ENCODE measurements at places on chromosomes 12 and 14.

DNA sequence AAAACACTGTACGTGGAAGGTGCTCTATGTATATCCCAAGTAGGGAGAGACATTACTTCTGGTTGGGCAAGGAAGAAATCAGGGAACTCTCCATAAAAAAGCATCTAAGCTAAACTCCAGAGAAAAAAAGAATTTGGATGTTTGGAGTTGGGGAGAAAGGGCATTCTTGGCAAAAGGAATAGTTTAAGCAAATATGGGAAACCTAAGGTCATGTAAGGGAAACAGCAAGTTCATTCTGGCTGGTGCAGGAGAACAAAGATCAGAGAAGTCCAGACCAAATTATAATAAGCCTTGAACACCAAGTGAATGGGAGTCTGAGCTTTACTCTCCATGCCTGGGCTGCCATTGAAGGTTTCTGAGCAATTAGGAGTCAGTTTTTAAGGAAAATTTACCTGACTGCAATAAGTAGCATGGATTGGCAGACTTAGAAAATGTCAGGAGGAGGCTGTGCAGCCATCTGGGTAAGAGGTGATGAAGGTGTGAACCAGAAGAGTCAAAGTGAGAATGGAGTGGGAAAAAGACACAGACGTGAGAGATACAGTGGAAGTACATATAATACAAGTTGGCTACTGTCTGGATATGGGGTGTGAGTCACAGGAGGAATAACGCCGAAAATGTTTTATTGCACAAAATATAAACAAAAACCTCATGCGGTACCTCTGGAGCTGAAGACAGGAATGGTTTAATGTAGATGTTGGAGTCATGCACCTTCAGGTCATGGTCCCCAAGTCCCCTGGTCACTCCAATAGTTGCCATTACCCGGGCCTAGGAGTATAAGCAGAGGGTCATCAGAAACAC is 222.6 kb downstream of the MON2 start:
- no peak for DNase-seq

GRCh38 chr14:97298331-97298730 is 501.1 kb downstream of the VRK1 start:
- no peak for DNase-seq

- no peak for DNase-seq
Measured at GRCh38 chr14:75720116-75720515, 59.1 kb downstream of the TTLL5 start.

GRCh38 chr12:117494833-117495655 is 133.6 kb upstream of the NOS1 start:
- DNase-seq = no peak

DNA sequence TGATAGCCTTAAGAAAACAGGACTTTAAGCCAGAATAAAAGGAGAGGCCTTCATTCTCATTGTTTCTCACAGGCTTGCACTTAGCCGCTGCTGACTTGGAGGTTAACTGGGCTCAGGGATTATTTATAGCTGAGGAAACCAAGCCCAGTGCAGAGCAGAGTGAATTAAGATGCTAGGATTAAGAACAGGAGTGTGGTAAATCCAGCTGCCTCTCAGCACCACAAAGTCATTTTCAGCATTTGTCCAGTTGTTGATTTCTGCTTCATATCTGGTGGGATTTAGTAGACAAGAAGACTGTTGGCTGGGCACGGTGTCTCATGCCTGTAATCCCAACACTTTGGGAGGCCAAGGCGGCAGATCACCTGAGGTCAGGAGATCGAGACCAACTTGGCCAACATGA is 14.3 kb upstream of the KRT73 start:
- no peak for DNase-seq

- DNase-seq = no peak
Measured at GRCh38 chr12:12947902-12948301, 4.1 kb downstream of the GPRC5D start.

DNA sequence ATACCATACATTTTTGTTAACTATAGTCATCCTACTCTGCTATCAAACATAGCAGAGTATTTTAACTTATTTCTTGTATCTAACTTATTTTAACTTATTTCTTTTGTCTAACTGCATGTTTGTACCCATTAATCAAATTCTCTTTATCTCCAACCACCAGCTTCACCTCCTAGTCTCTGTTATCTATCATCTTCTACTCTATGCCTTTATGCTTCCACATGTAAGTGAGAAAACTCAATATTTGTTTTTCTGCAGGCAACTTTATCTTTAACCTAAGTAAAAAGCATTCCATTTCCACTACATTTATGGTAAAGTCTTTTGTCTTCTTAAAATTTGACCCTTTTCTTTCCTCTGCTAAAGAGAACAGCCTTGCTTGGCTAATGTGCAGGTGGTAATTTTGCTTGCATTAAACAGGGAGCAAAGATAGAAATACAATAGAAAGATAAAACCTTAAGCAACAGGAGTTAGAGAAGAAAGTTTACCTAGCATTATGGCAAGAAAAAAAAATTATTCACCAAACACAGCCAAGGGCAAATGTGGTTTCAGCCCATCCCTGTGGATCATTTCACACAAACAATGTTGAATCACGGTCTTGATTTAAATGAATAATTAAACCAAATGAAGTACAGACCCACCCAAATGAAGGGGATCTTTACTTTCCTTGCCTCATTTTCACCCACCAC is 110.9 kb upstream of the TSPAN8 start:
- DNase-seq = no peak

DNA sequence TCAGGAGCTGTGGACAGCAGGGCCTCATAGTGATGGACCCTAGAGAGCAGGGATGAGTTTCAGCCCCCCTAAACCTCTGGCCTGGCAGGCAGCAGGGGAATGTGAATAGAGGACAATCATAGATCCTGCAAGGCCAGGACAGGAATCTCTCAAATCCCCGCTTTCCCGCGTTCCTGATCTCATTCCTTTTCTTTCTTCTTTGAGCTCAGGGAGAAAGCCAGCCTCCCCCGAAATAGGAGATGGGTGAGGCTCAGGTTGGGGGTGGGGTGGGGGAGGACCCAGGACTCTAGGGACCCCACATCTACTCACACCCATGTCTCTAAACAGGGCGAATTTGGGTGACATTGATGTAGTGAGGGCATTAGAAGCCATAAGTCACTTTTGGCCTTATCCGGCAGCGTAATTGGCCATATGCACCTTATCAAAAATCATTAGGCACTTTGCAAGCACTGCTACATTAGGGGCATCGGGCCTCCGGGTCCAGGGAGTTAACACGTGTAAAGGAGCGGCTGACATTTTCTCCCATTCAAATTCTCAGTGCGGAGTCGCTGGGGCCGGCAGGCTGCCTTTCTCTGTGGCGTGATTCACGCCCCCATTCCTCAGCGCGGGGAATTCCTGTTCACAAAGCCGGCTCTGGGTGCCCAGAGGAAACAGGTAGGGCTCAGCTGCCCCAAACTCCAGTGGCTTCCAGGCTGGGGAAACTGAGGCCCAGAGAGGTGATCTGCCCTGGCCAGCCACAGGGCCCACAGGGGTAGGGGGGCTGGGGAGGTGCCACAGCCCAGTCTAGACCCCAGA is 1.5 kb downstream of the LHX5 start:
- no peak for DNase-seq

- DNase-seq = no peak
Measured at GRCh38 chr14:68599896-68600610, 192.8 kb downstream of the ZFP36L1 start.

DNA sequence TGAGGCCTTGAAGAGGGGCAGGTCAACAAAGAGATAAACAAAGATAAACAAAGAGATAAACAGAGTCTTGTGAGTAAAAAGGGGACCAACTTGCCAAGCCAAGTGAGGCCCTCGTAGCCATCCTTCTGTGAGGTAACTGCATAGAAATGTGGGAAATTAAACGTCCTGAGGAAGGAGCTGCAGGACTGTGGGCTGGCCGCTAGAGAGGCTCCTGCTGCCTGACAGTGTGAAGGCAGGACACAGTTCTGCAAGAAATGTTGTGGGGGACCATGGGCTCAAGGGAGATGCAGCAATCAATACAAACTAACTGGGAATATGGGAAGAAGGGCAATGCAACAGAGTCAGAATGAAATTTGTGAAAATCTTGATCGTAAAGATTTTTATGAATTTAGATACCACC is 91.9 kb downstream of the SLC8A3 start:
- no peak for DNase-seq

- no peak for DNase-seq
Measured at GRCh38 chr12:56804684-56805083, 41.6 kb downstream of the HSD17B6 start.

DNA sequence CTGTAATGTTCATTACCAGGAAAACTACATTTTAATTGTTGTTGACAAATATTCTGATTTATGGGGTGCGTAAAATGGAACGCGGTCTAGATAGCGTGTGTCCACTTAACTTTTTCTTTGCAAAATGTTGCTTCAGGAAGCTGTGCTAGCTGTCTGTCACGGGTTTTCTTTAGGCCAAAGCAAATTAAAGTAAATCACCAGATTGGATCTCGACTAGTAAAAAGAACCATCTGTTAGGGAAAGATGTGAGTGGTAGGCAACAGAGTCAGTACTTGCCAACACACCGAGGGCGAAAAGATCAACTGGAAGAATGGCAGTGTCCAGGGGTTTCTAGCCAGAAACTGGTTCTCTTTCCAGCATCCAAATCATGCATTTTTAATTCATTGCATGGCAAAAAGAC is 404.9 kb upstream of the TMPO start:
- no peak for DNase-seq

GRCh38 chr12:63952995-63953394 is 108.5 kb downstream of the SRGAP1 start:
- DNase-seq = no peak

GRCh38 chr12:68622250-68622649 is 11.6 kb downstream of the RAP1B start:
- DNase-seq = no peak

- DNase-seq = no peak
Measured at GRCh38 chr12:89173678-89174077, 178.6 kb downstream of the DUSP6 start.

DNA sequence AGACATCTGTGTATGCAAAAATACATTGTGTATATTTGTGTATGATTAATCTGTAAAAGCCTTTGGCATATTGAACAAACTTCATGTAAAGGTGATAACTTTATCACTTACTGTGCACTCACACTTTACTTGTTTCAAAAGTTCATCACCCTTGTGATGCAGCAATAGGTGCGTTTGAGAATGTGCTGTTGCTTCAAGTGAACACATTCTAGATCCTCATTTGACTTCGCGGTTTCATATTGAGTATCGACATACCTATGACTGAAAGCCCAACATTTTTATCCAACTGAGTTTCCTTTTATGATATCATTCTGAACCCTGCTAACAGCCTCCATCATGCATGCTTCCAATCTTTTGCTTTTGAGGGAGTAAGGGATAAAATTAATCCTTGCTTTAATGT is 1086.9 kb downstream of the TMEM121 start:
- no peak for DNase-seq

DNA sequence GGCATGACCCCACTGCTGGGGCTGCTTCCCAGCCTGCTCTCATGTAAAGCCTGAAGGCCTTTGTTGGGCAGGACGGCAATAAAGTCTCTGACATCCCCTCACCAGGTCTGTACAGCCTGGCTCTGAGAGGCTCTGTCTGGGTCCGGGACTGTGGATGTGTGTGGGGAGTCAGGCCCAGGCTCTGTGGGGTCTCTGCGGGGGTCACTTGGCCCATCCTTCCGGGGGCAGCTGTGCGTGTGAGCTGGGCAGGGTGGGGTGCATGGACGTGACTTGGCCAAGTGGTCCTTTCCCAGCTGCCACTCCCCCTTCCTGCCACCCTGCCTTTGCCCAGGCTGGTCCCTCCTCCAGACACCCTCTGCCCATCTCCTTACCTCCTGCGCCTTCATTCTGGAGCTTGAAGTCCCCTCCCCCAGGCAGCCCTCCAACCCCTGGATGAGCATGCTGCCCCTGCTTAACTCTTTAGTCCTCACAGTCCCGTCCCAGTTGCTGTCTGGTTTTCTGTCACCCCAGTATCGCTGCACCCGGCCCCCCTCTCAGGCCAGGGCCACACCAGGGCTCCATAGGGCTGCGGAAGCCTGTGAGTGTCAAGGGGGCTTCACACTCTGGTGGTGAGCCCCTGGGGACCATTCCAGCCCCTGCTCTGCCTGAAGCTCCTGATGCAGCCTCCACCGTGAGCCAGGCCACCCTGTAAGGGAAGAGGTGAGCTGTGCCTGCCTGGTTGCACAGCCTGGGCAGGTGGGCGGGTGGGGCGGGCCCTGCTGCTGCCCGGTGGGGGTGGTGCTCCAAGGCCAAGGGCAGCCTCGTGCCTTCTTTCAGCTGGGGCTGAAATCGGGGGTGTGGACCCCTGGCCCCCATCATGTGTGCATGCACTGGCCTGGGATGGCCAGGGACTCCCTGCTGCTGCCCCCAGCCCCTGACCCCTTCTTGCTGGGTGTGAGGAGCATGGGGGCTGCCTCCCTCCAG is 25.5 kb upstream of the KIF26A start:
- no peak for DNase-seq

GRCh38 chr12:969821-970220 is 20.3 kb upstream of the RAD52 start:
- no peak for DNase-seq

DNA sequence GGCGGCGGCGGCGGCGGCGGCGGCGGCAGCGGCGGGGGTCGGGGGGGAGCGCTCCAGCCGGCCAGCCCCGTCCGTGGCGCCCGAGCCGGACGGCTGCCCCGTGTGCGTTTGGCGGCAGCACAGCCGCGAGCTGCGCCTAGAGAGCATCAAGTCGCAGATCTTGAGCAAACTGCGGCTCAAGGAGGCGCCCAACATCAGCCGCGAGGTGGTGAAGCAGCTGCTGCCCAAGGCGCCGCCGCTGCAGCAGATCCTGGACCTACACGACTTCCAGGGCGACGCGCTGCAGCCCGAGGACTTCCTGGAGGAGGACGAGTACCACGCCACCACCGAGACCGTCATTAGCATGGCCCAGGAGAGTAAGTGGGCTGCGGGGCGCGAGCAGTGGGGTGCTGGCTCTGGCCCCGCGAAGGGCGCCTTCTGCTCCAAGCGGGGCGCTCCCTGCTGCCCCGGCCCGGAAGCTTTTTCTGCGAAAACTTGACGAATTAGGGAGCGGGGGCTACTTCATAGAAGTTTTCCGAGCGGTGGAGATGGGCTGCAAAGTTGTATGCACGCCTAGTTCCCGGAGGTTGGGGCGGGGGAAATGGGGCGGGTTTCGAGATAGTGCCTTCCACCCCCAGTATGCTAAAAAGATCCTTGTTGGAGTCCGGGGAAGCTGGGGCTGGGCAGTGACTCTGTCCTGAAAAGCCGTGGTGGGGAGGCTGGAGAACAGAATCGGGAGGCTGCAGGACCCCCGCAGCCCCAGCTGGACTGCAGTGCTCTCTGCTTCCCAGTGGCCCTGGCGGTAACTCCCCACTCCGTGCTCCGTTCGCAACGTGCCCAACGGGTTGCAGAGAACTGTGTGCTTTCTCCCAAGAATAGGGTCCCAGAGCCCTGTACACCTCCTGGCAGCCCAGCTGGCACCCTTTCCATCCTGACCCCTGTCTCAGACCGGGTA is 751 bp downstream of the GDF11 start:
- DNase-seq = peak; percentile 37

All from GF-D8 (cell line).